ENCODE measurements at places on chromosomes 7 and 10.
A peak's percentile ranks its signal among the peaks of the same experiment; 100 is the strongest.

GRCh38 chr10:80131499-80131901, 1.0 kb upstream of the PLAC9 start:
- no peak for DNase-seq

GRCh38 chr7:50648570-50649169, 83.5 kb upstream of the DDC start:
- no peak for DNase-seq

- no peak for DNase-seq
These were observed 24.2 kb downstream of the PILRA start for GRCh38 chr7:100397315-100398081.

GRCh38 chr7:130273081-130273932, 6.6 kb downstream of the CPA2 start:
- DNase-seq: no peak

DNA sequence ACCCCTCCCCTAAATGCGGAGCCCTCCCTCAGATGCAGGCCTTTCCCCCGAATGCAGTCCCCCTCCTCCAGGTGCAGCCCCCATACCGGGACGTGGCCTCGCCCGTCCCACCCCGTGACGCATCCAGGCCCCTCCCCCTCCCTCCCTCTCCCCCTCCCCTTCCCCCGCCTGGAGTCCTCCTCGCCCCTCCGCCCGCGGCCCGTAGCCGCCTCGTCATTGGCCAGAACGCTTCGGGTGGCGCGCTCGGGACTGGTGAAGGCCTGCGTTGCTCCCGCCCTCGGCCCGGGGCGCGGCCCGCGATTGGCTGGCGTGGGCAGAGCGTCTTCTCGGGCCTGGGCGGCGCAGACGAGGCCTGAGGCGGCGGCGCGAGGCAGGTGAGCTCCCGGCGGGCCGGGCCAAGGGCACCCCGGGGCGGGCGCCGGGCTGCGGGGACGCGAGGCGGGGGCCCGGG, 16.0 kb upstream of the SUN1 start:
- peak; percentile 92 for DNase-seq

DNA sequence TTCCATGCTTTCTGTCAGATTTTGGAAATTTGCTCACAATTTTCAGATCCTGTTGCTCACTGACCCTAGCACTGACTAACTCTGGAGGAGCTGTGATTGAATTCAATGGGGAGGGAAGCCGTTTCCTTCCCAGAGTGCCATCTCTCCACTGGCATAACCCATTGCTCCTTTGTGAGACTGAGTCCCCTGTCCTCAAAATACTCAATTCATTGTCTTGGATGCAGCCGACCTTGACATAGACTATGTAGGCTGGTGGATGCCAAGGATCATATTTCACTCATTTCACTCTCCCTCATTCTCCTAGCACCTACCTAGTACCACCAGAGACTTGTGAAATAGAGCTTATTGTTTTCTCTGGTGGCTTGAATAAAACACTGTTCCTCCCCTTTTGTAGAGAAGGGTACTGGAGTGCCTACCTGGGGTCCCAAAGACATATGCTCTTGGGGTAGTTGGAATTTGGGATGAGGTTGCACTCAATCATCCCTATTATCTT, 511.3 kb upstream of the ZMIZ1 start:
- no peak for DNase-seq

DNA sequence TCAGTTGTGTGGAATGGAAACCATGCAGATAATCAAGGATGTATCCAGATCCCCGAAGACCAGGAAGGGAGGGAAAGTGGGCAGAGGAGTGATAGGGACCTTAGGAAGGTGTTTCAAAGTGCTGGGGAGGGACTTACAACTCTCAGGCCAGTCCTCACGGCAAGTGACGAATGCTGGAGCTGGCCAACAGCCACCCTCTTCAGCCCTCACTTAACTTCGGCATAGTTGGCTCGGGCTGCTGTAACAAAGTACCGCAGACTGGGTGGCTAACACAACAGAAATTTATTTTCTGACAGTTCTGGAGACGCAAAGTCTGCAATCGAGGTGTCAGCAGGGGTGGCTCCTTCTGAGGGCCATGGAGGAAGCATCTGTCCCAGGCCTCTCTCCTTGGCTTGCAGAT, 265.9 kb upstream of the YAE1 start:
- no peak for DNase-seq

DNA sequence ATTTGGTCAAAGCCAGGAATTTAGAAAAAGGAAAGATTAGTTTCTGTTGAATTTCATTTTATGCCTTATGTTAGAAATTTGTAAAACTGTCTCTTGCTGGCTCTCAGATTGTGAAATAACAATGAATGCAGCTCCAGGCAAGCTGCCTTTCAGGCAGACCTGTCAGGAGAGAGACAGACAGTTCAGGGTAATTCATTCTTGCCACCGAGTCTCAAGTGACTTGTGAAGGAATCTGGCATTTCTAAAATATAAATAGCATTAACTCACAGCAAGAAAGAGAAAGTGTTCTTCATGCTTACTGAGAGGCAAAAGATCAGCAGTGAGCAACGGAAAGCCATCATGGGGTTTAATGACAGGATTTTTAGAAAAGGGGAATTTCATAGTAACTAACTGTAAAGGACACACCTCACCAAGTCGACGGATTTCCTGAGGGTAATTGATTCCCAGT, 442.3 kb upstream of the AKR1E2 start:
- no peak for DNase-seq

- no peak for DNase-seq
These were observed 70.9 kb downstream of the NDUFB2 start for GRCh38 chr7:140767418-140767817.

DNA sequence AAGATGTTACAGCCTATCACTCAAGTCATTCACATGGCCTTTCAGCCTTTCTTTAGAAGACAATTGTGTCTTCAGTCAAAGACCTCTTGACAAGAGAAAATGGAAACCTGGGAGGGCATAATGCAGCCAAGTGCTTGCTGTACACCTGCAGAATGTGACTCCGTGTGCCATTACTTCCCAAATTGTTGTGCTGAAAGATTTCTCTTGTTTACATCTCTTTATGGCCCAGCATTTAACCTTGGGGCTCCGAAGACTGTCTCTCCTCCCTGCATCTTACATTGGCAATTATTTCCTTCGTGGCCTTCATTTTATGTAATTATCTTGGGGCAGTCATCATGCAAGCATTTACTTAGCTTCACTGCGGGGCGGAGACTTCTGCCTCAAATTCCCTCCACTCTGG, 287.0 kb downstream of the TCF7L2 start:
- DNase-seq: no peak

DNA sequence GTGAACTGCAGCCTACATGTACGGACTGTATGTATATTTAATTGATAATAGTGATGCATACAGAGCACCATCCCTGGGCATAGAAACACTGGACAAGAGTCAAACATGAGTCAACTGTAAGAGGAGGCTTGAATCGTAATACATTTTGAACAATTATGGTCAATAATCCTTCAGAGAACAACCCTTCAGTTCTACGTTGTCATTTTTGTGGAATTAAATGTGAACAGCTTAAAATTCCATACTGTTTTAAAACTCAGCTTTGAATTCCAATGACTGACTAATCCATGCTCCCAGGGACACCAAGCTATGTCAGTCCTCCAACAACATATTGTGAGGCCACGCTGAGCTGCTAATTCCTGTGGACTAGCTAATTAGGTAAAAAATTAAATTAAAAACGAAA, 41.5 kb upstream of the KMT2E start:
- DNase-seq: no peak

- no peak for DNase-seq
These were observed 79.8 kb downstream of the ZNF92 start for GRCh38 chr7:65453341-65454030.

DNA sequence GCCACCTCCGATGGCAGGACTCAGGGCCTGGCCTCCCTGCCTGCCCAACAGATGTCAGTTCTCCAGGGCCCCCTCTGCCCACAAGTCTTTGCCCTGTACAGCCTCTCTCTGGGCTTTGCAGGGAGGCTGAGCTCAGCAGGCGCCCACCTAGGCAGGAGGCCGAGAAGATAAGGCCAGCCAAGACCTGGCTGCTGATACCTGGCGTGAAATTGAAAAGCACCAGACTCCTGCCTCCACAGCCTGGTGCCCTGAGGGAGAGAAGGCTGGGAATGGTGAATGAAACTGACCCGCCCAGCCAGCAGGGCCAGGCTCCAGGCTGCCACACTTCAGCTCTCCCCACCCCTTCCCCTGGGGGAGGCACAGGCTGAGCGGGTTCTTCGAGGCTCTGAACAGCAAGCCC, 145.8 kb downstream of the CDH23 start:
- no peak for DNase-seq

GRCh38 chr7:87497482-87497881, 22.0 kb upstream of the ABCB4 start:
- DNase-seq: no peak

- no peak for DNase-seq
These were observed 2.0 kb downstream of the PIP4K2A start for GRCh38 chr10:22712211-22712955.

DNA sequence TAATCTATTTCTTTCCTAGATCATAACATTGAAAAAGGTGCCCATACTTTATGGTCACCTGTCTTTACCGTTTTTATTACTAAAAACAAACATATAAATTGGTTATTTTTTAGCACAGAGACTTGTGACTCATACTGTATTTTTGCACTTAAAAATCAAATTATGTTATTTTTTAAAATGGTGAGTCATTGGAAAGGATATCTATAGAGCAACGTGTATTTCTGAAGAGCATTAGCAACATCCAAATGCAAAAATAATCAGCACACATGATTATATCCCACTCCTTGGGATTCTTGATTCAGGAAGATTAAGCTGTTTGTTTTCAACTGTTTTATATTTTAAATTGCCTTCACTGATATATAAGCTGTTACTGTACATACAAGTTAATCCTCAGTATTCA, 40.7 kb upstream of the FMC1 start:
- no peak for DNase-seq

DNA sequence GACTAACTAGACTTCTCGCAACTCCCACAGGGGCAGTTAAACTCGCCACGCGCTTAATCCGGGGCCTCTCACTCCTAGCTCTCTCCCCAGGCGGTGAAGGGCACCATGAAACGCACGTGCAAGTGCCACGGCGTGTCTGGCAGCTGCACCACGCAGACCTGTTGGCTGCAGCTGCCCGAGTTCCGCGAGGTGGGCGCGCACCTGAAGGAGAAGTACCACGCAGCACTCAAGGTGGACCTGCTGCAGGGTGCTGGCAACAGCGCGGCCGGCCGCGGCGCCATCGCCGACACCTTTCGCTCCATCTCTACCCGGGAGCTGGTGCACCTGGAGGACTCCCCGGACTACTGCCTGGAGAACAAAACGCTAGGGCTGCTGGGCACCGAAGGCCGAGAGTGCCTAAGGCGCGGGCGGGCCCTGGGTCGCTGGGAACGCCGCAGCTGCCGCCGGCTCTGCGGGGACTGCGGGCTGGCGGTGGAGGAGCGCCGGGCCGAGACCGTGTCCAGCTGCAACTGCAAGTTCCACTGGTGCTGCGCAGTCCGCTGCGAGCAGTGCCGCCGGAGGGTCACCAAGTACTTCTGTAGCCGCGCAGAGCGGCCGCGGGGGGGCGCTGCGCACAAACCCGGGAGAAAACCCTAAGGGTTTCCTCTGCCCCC, 19.5 kb downstream of the WNT8B start:
- peak; percentile 46 for DNase-seq

DNA sequence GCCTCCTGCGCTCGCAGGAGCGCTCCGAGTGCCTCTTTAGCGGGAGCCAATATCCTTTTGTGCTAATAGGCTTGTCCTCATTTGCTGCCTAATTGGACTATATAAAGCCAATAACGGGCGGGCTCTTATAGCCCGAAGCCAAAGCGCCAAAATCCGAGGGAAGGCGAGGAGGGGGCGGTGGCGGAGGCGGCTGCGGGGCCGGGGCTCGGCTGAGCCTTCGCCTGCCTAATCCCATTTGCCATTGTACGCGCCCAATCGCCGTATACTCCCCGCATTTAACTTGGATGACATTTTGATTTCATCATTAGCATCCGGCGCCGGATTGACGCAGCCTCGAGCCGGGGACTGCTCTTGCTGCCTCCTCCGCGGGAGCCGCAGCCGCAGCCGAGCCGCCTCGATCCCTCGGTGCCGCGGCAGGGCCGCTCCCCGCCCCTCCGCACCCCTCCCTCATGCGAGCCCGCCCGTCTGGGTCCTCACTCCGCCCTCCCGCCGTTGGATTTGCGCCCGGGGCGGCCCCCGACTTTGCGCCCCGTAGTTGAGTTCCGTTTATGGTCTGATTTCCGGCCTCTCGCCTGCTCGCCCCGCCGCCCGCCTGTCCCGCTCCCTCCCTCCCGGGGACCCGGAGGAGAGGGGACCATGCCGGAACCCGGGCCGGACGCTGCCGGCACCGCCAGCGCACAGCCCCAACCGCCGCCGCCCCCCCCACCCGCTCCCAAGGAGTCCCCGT, at the start of gene HMX3:
TSS of gene HMX3 (plus strand) at position 556 of the 727 bp plus-strand sequence. CDS start at position 637, 81 bp downstream.
- no peak for DNase-seq

DNA sequence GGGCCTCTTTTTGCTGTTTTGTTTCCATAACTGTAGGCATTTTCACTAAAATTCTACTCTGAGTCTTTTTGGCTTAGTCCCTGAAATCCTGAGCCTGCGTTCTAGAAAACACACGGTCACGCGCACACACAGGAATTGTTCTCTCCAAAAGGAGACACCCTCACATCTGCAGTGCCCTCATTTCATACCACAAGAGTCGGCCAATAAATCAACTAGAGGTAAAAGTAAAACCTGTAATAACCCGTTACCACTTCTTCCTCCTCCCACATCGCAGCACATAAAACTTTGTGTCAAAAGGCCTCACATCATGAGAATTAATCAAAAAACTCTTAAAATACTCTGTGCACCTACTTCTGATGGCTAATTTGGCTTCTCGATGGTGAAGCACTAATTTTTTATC, 133.3 kb upstream of the MGMT start:
- DNase-seq: no peak

GRCh38 chr7:21996641-21997040, 50.9 kb upstream of the CDCA7L start:
- DNase-seq: no peak

DNA sequence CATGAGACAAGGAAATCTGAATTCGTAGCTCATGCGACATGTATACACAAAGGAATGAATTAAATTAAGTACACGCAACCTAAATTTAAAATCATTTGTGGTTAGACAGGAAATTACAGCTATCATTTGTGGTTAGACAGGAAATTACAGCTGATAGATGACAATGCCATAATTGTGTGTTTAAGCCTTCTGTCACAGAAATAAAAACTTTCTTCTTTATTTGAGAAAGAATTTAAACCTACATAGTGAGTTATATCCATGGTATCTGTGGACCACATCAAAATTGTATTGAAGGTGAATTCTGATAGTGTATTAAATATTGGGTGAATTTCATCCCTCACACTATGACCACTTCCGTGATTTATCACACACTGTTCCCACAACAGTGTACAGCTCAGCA, 362.9 kb downstream of the MAGI2 start:
- no peak for DNase-seq

GRCh38 chr10:130177250-130177649, 41.1 kb downstream of the GLRX3 start:
- no peak for DNase-seq

GRCh38 chr10:71974489-71975021, 10.4 kb downstream of the CHST3 start:
- no peak for DNase-seq

- DNase-seq: no peak
These were observed 5.8 kb downstream of the PSMA2 start for GRCh38 chr7:42926204-42926603.
